ENCODE measurements at places on chromosomes 2 and 18. TPM values are rescaled to one million over a fixed set of nuclear protein-coding genes. Genes with fewer than 3 reads are reported as not detected.

The FSHR gene
- not detected for total RNA-seq

- H3K27me3 ChIP-seq = no peaks in the 10 kb centered on the region
- no peaks in the 10 kb centered on the region for H3K36me3 ChIP-seq
- no peak overlapping the region for H3K27ac ChIP-seq
- no peak for DNase-seq
These were observed 88.8 kb downstream of the LRP1B start for GRCh38 chr2:142041996-142042395.

The IGFBP5 gene
- not detected for total RNA-seq

GRCh38 chr18:10131081-10131459 lies 217.3 kb downstream of the VAPA start:
- H3K4me3 ChIP-seq = no peak overlapping the region
- no peak for DNase-seq
- H3K27ac ChIP-seq = no peak overlapping the region
- H3K4me1 ChIP-seq = peaks cover 5% of the 10 kb centered on the region
